Prostate gland (tissue), 2 donors: ENCODE measurements at places on chromosomes 5 and 9. TPM values are rescaled to one million over a fixed set of nuclear protein-coding genes. Genes with fewer than 3 reads are reported as not detected.

C5 gene
- total RNA-seq: 3.5 TPM

DNA sequence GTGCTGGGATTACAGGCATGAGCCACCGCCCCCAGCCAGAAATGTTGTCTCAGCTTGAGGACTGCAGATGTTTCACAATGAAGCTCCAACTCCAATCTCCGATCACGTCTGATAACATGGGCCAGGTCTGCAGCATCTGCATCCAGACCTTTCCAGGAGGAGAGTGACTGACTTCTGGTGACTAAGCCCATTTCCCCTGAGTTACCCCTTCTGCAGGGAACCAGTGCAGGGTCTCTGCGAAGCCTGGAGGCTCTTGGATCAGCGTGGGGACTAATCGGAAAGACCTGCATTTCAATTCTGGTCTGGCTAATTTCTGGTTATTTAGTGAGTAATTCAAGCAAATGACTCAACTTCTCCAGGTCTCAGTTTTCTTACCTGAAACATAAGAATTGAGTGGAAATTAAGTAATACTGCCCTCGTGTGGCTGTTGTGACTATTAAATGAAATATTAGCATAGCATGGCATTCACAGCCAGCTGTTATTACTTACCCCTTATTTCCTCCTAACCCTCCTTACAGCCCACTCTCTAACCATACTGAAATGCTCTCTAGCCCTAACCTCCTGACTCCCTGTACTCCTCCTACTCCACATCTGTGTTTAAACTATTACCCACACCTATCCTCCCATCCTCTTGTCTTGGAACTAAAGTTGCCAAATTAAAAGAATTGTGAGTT, 2.2 kb upstream of the GNPDA1 start:
- DNase-seq: peak; percentile 47

DNA sequence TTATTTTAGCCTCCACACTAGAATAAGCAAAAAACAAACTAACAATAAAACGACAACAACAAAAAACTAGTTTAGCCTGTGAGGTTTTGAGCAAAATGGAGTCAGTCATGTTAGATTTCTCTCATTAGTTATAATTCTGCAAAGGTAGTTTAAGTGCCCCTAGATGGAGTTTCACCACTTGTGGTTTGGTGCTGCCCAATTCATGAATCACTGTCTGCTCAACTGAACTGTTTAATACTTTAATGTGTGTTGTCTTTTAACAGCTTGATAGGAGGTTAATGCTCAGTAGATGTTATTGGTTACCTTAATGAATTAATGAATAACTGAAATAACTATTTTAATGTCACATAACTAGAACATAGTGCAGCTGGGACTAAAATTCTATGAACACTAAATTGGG, 3.5 kb upstream of the PLAA start:
- no peak for DNase-seq

DNA sequence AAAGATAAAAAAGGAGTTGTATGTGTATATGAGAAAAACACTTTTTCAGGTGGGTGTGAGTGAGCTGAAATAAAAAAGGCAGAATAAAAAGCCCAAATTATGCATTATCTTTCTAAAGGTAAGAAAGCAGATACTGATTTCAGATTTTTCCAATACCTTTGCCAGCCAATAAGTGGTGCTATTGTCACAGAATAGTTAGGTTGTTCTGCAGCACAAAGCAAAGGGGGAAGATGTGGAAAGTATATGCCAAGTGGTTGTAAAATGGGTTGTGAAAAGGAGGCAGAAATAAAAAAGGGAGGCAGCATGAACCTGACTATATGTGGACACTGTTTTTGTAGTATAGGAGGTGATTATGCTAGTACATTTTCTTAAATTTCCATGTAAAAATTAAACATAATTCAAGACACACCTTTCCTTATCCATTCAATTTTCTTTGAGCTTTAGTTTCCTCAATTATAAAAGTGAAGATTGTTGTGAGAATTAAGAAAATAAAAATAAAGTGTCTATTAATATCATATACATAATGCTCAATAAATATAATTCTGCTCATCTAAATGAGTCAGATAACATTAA, 106.7 kb downstream of the SMIM15 start:
- no peak for DNase-seq

- DNase-seq: no peak
These were observed 9.6 kb downstream of the PSIP1 start for GRCh38 chr9:15501179-15501578.

DNA sequence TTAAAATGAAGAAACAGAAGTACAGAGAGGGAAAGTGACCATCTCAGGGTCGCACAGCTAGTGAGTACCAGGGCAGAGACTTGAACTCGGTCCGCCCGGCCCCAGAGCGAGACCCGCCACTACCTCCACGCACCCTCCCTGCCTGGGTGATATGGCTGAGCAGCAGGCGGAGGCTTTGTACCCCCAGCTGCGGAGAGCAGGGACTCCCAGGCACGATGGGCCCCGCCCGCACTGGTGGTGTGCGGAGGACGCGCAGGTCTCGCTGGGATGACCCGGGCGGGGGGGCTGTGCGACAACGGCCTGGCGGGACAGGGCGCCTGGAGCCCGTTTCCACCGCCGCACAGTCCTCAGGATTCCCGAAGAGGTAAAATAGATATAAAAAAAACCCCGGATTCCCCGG, 64.7 kb upstream of the LARP1 start:
- DNase-seq: no peak

DNA sequence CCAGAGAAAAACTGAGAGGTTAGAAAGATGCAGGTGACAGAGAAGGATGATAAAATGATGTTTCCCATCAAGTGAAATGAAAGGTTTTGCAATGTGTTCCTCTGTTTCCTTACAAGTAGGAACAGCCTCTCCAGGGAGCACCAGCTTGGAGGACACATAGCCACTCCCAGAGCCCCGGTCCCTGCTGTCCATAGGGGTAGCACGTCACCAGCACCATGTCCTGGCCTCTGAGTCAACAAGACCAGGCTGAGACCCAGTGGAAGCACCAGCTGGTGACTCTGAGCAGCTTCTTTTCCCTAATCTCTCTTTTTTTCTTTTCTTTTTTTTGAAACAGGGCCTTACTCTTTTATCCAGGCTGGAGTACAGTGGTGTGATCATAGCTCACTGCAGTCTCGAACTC, 19.4 kb upstream of the HMCN2 start:
- DNase-seq: no peak

GRCh38 chr5:36357391-36357975, 55.8 kb upstream of the RANBP3L start:
- DNase-seq: no peak

DNA sequence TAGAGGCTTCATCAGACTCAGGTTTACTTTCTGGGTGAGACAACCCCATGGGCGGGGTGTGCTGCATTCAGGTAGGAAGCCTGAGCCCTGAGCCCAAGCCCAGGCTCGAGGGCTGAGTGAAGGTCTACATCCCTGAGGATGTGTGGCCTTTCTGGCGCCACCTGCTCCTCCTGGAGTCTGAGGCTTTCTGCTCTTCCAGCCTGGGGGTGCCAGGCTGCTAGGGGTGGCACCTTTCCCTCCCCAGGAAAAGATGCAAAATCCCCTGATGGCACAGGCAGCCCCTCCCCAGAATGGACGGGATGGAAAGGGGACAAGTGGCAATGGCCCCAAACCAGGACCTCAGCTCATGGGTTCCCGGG, 44.4 kb upstream of the PRRC2B start:
- no peak for DNase-seq

DNA sequence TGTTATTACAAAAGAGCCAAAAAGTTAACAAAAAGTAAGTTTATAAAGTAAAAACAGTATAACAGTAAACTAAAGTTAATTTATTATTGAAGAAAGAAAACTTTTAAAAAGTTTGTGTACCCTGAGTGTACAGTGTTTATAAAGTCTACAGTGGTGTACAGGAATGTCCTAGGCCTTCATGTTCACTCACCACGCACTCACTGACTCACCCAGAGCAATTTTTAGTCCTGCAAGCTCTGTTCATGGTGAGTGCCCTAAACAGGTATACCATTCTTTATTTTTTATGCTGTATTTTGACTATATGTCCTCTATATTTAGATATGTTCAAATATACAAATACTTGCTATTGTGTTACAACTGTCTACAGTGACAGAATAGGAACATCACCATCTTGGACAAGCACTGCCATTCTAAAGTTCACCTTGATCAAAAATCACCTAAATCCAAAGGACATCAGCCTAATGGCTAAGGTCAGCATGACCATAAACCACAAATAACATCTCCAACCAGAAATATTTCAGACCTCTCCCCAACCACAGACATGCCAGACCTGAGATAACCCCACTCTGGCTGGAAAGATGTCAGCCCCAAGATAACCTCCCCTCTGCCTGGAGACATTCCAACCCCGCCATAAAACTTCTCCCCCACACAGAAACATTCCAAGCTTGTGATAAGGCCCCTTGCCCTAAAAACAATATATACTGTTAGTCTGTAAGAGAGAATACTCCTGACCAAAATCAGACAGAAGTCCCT, 56.1 kb downstream of the AGXT2 start:
- no peak for DNase-seq

DNA sequence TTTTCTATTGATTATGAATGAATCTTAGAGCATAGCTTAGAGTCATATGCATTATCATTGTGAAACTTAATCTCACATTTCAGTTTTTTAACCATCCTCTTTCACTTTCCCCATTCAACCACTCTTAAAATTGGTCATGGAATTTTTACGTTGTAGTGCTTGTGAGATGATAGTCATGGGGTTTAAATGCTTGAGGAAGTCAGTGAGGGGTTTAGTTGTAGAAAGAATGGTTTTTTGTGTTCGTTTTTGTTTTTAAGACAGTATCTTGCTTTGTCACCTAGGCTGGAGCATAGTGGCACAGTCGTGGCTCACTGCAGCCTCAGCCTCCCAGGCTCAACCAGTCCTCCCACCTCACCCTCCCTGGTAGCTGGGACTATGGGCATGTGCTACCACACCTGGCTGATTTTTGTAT, 19.6 kb downstream of the UGCG start:
- DNase-seq: no peak

GRCh38 chr9:134420281-134420845, 94.1 kb downstream of the RXRA start:
- DNase-seq: no peak

DNA sequence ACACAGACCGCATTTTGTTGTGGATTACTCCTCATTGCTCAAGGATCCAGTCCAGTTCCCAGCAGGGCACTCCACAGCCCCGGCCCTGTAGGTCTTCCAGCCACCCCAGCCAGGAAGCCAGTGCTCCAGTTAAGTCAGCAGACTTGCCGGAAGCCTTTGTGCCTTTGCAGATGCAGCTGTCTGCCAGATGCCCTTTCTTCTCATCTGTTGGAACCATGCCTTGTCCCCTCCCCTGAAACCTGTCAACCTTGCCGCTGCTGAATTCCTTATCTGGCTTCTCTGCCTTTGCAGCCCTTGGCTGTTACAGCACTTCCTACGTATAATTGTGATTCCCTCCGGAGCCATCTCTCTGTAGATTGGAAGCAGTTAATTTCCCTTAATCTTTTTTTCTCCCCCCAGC, 28.4 kb downstream of the PSAT1 start:
- peak; percentile 11 for DNase-seq

DNA sequence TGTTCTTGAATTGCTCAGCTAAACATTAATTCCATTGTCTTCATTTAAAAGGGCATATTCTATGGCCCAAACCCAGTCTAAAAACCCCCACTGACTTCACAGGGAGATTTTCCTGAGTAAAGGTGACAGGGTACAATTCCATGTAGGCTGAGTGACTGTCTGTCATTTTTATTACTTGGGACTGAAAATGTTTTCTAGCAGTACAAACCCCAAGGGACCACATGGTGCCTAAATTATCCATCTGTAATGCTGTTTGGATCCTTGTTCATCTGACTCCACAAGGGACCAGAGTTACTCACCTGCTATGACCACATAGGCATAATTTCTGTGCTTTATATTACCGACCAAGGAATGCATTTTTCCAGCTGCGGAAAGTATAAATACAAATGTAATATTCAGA, 349.1 kb downstream of the ZNF608 start:
- no peak for DNase-seq

GRCh38 chr5:8508231-8508630, 639.3 kb downstream of the MTRR start:
- DNase-seq: no peak

SLC45A2 gene
- not detected for total RNA-seq

MYMK gene
- total RNA-seq: not detected

NDUFS6 gene
- 27.8 TPM for total RNA-seq

DNA sequence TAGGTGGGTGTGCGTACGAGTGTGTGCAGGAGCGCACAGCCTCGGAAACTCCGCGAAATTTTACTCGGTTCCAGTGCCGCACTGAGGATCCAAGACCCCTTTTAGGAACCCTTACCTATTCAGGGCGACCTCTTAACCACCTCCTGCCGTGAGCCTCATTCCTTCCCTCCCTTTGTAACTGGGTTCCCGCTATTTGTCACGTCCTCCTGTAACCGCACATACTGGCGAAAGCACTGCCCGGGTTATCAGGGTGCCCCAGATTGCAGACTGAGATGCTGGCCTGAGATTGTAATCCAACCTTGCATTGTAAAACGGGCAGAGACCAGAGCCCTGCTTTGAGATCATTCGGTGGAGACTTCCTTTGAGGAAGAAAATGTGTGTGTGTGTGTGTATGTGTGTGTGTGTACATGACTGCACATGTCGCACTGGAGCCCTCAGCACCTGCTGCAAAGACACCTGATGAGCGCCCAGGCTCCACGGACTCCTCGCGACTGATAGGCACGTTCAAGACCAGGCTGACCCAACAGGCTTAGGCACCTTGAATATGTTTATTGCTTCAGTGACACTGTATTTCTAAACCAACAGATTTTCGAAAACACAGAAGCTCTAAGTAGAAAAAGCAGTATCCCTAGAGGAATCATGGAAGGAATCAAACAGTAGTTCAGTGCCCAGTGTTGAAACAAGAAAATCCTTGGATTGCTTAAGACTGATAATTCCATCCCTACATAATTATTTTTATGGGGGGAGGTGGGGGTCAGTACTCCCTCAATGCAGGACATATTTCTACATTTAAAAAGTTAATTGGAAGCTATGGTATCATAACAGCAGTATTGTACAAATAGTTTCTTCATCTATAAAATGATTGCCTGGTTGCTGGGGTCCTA, 86.5 kb upstream of the TNFAIP8 start:
- peak; percentile 52 for DNase-seq

- DNase-seq: no peak
These were observed 171.7 kb downstream of the TTLL11 start for GRCh38 chr9:121921444-121921843.

PCDHGC5 gene
- 0.96 TPM for total RNA-seq

ANKRD34B gene
- not detected for total RNA-seq

NPR3 gene
- 23.9 TPM for total RNA-seq

C9 gene
- total RNA-seq: not detected

ADAMTS12 gene
- 3.7 TPM for total RNA-seq

- no peak for DNase-seq
These were observed 660.3 kb downstream of the ISL1 start for GRCh38 chr5:52043543-52043942.

ARHGAP26 gene
- total RNA-seq: 39.8 TPM

GRCh38 chr9:4344946-4345345, 45.1 kb upstream of the GLIS3 start:
- DNase-seq: no peak

DNA sequence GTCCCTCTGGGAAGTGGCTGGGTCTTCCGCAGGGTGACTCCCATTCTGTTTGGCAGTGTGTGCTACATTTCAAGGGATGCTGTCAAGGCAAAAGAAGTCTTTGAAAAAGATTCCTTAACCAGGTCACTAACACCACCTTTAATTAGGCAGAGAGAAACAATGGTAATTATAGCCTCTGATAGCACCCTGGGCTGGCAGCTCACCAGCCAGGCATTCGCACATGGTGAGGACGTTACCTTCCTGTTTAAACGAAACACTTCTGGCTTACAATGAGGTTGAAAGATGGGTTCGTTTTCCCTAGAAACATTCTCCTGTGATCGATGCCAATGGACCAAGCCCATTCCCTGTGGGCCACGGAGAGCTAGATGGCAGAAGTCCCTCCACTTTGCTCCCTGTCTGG, 230.1 kb upstream of the PANK3 start:
- no peak for DNase-seq
